Testis (tissue), 5 donors: ENCODE measurements at places on chromosomes 5 and 9.

DNA sequence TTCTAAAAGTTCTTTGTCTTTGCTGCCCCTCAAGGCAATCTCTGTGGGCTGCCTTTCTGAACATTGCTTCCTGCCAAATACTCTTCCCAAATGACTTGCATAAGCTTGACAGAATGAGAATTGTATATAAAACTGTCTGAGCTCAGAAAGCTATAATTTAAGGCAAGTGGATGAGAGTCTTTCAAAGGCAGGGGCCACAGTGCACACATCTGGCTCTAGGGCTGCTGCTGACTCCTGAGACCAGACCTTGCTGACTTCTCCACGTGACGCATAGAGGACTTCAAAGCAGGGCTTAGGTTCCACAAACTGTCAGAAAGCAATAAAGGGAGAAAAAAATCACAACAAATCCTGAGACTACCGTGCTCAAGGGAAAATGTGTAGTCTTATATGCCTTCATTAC lies 79.4 kb upstream of the DIRAS2 start:
- DNase-seq, result no peak

GRCh38 chr9:88503081-88503844 lies 31.7 kb upstream of the NXNL2 start:
- DNase-seq, result no peak

DNA sequence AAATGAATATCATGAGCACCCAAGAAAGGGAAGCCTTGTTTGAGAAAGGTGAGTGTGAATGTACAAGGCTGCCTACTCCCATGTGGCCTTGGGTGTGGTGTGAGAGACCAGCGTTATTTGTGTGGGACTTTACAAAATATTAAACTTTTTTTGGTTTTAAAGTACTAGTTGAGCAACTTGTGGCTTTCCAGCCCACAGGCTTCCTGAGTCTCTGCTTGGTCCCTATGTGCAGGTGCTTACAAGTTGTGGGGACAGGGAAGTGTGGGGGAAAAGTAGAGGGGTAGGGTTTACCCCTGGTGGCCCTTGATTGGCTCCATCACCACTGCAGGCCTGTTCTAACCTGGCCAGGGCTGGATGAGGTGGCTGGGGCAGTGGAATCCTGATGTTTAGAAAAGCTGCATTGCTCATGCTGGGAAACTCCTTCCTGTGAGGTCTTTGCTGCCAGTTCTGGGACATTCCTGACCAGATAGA lies 19.7 kb downstream of the PTTG1 start:
- no peak for DNase-seq

DNA sequence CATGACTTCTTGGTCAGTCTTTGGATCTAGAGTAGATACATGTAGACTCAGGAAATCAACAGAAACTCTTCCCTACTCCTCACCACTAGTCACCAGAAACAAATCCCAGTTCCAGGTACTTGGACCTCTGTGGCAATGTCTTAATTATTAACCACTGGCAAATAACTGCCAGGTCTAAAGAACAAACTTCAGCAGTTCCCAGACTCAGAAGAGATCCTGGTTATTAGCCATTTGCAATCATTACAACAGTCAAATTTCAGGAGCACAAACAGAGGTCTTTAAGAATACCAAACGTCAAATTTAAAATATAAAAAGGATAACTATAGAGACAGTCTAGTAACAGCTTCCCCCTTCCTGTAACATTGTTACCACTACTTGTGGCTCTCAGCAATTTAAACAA lies 10.2 kb downstream of the DIAPH1 start:
- DNase-seq, result no peak

DNA sequence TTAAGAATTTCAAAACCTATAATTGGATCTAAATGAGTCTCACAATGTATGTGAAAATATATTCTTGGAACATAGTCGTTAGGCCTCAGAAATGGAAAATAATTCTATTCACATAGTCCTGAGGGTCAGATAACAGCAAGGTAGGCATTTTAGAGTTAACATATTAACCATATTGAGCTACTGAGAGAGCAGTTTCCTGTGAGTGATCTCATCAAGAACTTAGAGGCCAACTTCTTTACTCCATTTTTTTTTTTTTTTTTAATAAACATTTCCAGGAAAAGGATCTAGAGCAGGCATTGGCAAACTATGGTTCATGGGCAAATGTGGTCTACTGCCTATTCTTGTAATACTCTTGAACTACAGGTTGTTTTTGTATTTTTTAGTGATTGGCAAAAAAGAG lies 26.6 kb downstream of the RAB24 start:
- DNase-seq, result no peak

DNA sequence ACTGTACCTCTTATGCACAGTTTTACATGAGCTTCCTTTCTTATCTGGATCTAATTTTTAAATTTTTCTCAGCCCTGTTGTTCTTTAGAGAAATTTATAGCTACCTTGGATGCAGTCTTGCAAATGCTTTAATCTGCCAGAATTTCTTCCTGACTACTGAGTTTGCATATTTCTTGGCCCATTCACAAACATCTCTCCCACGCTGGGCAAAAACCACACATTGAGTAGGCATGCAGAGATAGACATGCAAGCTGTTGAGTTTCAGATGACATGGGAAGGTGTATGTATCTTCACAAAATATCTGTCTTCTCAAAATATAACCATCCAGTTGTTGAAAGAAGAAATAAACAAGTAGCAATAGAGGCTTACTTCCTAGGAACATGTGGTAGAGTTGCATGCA lies 101.2 kb downstream of the PARP8 start:
- no peak for DNase-seq

GRCh38 chr9:132055756-132056155 lies 23.9 kb downstream of the MED27 start:
- no peak for DNase-seq

DNA sequence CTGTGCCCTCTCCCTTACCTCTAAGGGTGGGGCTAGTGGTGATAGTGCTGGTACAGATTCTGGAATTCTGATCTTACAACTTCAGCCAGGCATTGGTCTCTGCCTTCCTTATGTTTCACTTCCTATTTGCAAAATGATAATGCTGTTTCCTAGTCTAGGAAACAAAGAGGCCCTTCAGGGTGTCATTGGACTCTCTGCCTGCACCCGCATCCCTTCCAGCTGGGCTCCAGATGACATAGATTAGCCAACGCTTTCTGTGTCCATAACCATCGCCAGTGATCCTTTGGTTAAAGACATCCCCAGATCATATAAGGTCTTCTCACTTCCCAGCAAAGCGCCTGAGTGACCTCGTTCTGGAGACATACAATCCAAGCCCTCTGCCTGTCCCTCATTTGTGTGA lies 180.7 kb downstream of the ERCC6L2 start:
- no peak for DNase-seq

- DNase-seq, result no peak
These were observed 20.2 kb upstream of the SUB1 start for GRCh38 chr5:32565145-32565544.

- DNase-seq, result peak; percentile 31
These were observed 28.0 kb upstream of the SYK start for GRCh38 chr9:90773617-90774016.

GRCh38 chr9:95305770-95306492 lies 11.6 kb downstream of the FANCC start:
- no peak for DNase-seq

- DNase-seq, result no peak
These were observed 384.8 kb downstream of the PRR16 start for GRCh38 chr5:120848883-120849282.

- no peak for DNase-seq
These were observed 144.8 kb downstream of the GADD45G start for GRCh38 chr9:89749500-89750116.

- no peak for DNase-seq
These were observed 338.0 kb downstream of the SEMA5A start for GRCh38 chr5:9207817-9208418.
